ENCODE measurements at places on chromosomes 1 and 21.

DNA sequence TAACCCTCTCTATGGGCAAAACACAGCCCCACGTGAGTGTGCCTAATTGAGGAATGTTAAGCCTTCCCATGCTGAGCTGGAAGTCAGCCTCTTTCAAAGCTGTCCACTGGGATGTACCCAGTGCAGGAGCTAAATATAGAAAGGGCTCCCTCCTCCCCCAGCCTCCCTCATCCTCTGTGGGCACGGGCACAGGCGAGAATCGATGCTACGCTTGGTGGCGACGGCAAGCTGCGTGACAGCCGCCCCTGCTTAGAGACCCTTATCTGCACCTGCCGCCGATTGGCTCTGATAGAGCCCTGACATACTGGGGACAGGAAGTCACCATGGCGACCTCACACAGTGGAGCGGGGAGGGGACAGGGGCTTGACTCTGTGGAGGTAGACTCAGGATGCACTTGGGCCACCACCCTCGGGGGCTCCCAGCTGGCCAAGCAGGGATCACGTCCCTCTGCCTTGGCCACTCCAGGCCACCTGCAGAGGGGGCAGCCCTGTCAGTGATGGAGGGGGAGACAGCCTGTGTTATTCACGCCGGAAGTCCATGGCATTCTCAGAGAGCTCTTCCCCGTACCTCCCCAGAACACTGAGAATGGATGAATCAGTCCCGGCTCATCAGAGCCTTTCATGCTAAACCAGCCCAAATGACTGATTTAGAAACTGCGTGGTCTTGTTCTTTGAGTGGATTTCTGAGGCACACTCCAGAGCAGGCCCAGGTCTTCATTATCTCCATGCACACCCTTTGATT, 84.8 kb downstream of the KCND3 start:
- DNase-seq: peak; percentile 92

DNA sequence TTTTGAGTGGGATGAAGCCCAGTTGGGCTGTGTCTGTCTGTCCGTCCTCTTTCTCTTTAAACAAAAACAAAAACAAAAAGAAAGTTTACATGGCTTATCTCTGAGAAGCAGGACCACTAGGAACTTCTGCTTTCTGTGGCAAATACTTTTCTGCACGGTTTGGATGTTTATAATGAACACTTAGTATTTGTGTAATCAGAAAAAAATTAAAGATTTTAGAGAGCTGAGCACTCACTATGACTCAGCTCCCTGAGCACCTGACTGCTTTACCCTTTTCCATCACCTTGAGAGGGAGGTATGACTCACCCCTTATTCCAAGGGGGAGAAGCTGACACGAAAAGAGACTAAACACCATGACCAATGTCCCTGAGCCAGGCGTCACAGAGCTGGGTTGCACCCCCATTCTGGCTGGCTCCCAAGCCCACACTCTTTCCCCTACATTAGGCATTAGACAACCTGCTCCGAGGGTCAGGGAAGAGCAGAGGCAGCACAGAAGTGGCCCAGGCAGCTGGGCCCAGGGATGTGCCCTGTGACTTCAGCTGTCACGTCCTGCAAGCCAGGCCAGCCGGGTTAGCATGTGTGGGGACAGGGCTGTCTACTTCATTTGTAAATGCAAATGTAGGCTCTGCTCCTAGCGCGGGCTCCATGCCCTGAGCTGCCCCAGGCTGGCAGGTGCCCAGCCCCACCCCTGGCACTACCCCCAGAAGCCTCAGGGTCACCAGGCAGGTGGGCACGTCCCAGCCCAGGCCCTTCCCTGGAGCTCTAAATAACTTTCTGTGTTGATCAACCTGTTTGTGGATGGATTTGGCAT, 30.4 kb downstream of the RAP1GAP start:
- DNase-seq: peak; percentile 46

DNA sequence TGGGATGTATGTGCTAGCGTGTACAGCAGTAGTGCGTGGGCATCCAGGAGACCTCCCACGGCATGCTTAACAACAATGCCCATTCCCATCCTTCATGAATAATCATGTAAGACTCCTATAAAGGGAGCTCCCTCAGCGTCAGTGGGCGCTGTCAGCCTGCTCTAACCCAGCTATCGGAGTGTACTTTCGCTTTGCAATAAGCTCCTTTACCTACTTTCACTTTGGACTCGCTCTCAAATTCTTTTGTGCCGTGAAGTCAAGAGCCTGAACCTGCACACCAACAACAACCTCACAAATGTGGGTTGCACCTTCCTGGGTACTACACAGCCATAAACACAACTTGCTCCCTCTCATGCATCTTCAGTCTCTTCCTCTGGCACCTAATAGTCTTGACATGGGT, 114.8 kb upstream of the PAXBP1 start:
- DNase-seq: no peak

DNA sequence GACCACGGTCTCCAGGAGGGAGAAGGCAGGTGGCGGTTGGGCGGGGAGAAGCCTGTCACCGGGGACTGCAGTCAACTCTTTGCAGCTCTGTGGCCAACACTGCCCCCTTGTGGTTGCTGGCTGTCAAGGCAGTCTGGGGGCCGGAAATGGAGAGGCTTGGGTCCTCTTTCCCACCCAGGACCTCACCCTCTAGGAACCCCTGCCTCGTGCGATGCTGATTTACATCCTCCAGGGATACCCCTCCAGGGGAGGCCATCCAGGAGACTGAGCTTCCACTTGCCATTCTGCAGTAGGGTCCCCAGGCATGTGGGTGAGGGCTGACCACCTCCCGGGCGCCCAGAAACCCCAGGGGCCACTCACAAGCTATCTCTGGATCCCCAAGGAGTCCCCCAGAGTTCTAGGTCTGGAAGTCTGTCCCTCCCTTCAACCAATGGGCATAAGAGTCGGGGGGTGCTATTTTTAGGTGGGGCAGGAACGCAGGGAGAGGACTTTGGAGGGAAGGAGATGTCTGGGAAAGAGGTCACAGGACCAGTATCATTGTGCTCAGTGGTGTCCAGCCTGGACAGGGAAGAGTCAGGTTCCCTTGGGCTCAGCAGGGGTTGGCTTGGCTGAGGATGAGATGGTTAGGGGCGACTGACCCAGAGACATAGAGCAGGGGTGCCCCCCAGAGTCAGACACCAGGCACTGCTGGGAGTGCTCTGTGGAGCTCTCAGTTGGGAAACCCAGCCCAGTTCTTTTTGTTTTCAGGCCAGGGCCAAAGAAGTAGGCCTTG, 7.1 kb upstream of the GPR61 start:
- peak; percentile 68 for DNase-seq

DNA sequence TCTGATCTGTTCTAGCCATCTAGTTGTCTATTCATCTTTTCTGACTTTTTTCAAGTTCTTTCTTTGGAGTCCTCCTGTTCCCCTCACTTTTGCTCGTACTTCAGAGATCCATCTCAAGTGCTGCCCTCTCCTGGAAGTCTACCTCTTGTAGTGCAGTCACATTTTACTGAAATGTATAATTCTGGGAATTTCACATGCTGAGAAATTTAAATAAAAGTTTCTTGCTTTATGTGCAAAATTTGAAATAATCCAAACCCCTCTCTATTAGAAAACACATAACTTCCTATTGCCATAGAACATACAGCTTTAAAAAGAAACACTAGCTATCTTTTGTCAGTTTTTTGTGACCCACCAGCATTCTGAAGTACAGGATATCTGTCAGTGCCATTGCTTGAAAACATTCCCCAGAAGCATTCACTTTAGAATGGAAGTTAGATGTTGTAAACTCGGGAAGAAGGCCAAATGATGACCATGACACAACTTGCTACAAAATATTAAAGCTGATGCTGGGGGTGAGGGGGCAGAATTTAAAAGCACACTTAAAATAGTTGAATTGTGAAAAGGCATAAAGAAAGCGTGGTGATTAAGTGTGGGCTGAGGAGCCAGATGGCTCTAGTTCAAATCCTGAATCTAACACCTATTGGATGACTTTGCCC, 22.0 kb downstream of the RLF start:
- DNase-seq: no peak

GRCh38 chr21:42540396-42540795, 26.7 kb downstream of the SLC37A1 start:
- DNase-seq: no peak

- DNase-seq: no peak
Observed at GRCh38 chr1:2279210-2279639, 51.1 kb downstream of the SKI start.

GRCh38 chr1:15178571-15179484, 25.3 kb downstream of the TMEM51 start:
- DNase-seq: peak; percentile 21
